ENCODE measurements at places on chromosomes 3 and 15. TPM values are rescaled to one million over a fixed set of nuclear protein-coding genes. Genes with fewer than 3 reads are reported as not detected.

The STIMATE gene
- total RNA-seq: 7.9 TPM

The ABTB1 gene
- 5.8 TPM for total RNA-seq

The EPHA3 gene
- total RNA-seq: under 0.01 TPM

The FAM3D gene
- 32.9 TPM for total RNA-seq

DNA sequence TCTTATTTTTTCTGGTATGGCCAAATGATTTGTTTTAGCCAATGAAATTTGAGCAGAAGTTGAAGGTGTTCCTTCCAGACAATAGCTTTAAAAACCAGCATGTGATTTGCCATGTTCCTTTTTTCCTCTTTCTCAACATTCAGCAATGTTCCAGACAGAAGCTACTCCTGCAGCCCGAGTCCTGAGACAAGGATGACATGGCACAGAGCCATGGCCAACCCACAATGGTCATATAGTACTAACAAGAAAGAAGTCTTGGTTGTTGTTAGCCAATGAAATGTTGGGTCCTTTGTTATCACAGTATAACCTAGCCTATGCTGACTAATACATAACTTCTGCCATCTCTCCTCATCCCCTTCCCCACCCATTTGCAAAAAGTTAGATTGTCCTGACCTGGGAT is 211.1 kb upstream of the STT3B start:
- DNase-seq: no peak

DNA sequence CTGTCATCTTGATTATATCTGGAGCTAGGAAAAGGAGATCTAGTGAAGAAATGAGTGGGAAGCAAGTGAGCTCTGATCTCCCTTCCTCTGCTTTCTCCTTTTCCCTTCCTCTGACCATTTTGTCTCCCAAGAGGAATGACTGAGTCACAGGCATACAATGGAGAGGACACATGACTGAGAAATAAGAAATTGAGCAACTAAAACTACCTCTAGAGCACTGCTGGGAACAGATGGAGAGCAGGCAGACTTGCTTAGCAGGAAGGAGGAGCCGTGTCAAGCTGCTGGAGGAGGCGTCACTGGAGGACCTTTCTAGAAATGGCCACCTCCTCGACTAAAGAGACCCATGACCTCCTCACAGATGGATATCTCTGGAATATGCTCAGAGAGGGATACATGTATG is 66.9 kb upstream of the MYO5C start:
- peak; percentile 86 for DNase-seq

DNA sequence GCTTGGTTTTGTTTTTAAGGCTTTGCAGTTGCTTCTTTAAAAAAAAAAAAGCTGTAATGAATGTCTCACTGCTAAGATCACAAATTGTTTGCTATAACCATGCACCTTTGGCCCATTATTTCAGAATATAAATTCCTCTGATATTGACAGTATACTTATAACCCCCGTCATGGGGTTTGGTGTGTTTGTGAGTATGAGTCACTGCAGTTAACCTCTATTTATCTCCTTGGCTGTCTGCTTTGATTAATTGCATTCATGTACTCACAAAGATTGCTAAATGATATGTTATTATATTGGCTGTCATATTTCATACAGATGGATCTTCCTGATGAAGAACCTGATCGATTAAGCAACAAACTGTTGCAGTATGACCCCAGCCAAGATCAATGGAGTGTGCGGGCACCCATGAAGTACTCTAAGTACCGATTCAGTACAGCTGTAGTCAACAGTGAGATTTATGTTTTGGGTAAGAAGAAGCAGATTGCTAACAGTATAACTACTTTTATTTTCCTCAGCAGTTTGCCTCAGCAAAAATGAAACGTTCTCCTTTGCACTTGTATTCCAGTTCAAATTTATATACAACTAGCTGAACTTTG is 14.9 kb downstream of the KBTBD12 start:
- peak; percentile 12 for DNase-seq

- no peak for DNase-seq
Observed at GRCh38 chr15:80007532-80007931, 36.5 kb upstream of the BCL2A1 start.

DNA sequence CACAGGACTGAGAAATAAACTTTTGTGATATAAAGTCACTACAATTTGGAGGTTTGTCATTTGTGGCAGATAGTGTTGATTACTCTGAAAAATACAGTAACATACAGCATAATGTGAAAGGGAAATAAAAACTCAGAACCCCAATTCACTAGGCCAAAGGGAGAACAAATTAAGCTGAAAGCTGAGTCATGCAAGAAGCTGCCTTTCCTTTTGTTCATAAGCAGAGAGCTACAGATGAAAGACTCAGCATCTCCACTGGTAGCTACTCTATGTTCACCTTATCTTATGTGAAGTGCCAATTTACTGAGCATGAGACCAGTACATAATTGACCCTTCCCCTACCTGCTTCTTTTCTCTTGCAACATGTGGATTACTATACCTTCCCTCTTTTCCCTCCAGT is 19.3 kb upstream of the SLTM start:
- DNase-seq: peak; percentile 51

DNA sequence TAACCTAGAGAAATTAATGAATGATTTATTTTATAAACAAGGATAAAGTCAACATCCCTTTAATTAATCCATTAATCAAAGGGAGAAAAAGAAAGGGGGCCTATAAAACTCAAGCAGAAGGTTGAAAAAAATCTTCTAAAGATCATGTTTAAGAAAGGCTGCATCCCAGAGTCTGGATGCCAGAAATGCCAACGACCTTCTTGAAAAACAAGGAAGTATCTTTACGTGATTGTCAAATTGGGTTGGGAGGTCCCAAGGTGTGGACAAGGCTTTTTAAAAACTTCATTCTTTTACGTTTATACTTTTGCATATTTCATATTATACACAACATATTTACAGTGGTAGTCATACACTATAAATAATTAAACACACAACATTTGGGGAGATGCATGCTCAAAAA is 1.6 kb downstream of the GOLGB1 start:
- DNase-seq: no peak

Measured in bronchial epithelial cell (primary cell).